ENCODE measurements at places on chromosomes 1 and 21.

- DNase-seq: no peak
Observed at GRCh38 chr1:66357478-66358197, 176.3 kb upstream of the SGIP1 start.

GRCh38 chr1:41475859-41476567 lies 8.5 kb downstream of the EDN2 start:
- no peak for DNase-seq

DNA sequence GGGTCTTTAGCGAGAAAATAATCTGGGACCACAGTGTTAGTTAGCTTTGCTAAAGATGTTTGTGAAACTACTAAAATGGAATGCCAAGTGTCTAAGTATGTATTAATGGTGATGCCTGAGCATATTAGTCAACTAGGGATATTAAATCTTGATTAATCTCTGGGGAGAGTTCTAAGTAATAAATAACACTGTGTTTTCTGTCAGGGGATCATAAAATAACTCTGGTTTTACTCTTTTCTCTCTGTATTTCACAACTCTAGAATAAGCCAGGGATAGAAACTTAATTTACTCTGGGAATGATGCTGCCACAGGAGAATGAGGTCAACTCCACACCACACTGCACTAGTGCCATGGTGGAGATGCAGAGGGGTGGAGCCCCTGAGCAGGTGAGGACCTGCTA lies 399.2 kb downstream of the PTBP2 start:
- no peak for DNase-seq

GRCh38 chr1:54695221-54695620 lies 20.4 kb upstream of the TTC4 start:
- DNase-seq: no peak

- DNase-seq: no peak
Observed at GRCh38 chr1:222275001-222275728, 272.7 kb downstream of the HHIPL2 start.

DNA sequence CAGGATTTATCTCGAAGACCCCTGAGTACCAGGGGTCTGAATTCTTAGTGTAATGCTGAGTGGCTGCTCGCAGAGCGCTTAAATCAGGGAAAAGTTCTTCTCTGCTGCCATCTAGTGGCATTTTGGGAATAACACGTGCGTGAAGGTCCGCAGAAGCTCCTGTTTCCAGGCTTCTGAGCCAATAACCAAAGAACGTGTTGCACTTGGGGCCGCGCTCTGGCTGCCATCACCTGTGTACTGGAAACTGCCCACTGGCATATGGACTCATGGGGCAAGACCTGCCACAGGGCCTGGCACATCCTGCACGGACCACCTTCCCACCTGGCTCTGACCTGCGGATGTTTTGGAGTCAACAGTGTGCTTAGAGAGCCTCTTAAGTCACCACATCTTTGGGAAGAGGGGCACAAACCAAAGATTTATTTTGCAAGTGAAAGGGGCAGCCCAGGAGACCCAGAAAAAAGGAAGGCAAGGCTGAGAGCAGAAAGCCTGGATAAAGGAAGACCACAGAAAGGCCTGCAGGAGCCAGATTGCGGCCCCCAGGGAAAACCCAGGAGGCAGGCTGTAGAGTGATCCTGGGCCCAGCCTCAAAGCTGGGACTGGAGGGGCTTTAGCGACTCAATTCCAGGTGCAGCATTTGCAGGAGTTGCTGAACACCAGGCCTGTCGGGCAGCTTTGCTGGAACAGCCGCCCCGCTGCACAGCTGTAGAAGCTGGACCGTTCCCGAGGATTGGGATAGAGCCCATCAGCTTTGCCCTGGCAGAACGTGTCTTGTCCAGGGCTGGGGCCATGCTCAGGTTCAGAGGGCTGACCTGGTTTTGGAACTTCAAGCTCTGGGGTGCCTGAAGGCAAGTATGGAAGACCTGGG lies 13.0 kb downstream of the CHIT1 start:
- DNase-seq: peak; percentile 64

DNA sequence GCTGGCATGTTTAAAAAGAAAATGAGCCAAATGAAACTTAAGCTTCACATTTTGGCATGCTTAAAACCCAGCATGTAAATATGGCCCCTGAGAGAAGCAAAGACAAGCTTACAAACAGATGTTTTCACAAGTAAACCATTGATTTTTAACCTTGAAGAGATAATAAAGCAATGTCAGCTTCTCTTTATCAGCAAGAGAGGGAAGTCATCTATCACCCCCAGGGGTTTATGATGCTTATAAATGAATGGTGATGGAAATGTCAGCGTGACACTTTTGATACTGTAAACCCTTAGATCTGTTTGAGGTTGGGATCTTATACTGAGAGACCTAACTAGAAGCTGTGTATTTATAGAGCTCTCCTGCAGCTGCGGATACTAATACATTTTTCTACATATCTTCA lies 471.3 kb downstream of the PLA2G4A start:
- DNase-seq: no peak

GRCh38 chr1:84000954-84001495 lies 2.1 kb upstream of the TTLL7 start:
- DNase-seq: no peak

GRCh38 chr1:159942632-159943277 lies 2.7 kb downstream of the IGSF9 start:
- DNase-seq: no peak

DNA sequence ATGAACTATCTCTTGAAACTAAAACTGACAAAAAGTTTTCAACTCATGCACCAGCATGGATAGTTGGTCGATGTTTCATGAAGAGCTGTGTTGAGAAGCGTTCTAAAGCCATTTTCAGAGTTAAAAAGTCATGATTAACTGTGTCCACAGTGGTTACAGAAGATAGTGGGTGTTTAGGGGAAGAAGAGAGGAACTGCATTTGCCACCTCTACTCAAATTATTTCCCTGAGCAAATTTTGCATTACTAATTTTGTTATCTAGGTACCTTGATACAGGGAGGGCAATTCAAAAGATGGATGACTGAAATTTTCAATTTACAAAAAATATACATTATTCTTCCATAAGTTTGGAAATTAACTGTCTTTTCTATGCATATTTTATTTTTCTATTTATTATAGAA lies 15.5 kb downstream of the SAMSN1 start:
- no peak for DNase-seq

DNA sequence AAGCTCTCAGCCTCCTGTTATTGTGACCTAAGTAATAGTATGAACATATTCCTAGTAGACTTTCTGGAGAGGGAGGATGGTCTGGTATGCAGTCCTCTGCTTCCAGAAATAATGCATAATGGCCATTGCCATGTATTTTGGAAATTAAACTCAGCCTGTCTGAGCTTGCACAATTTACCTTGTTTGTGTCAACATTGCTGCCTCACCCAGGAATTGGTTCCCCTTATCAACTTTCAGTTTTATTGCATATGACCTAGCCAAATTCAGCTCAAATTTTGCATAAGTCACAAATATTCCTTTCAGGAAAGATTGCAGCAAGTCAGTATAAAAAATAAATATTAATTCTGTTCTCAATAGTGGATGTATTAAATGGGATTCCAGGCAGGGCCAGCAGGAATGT lies 101.9 kb upstream of the SLC5A9 start:
- DNase-seq: no peak

GRCh38 chr1:178237121-178237520 lies 143.2 kb downstream of the RASAL2 start:
- no peak for DNase-seq

DNA sequence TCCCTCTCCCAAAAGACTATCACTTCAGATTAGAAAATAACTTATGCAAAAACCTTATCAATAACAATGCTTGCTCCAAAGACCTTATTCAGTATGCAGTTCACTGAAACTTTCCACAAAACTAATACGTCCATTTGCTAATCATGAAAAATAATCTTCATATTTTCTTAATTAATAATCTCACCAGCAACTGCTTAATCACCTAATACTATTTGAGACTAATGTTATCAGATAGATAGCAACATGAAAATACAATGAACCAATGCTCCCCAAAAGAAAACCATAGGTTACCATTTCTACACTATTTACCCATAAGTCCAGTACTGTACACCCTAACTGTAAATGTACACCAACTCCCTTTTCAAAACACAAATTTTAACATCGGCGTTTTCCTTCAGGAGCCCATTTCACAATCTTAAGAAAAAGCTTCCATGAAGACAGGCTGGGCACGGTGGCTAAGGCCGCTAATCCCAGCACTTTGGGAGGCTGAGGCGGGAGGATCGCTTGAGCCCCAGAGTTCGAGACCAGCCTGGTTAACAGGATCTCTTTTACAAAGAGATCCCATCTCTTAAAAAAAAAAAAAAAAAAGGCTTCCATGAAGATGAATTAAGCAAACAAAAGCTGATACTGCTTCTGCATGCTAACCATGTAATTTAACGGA lies 1.7 kb downstream of the GNB1 start:
- DNase-seq: no peak

- DNase-seq: no peak
Observed at GRCh38 chr1:93612510-93612909, 69.1 kb downstream of the BCAR3 start.

DNA sequence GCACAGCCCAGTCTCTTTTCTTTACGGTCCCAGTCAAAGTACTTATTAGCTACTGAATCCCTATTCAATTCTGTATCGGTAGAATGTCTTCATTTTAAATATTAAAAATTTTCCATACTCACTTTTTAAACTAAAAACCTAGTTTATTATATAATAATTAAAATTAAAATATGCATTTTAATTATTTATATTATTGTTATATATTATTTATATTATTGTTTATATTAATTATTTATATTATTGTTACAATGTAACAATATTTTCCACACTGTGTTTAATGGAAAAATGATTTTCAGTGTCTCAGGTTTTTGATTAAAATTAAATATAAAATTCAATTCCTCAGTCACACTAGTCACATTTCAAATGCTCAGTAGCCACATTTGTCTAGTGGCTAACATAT lies 18.2 kb upstream of the PPP2R5A start:
- no peak for DNase-seq

DNA sequence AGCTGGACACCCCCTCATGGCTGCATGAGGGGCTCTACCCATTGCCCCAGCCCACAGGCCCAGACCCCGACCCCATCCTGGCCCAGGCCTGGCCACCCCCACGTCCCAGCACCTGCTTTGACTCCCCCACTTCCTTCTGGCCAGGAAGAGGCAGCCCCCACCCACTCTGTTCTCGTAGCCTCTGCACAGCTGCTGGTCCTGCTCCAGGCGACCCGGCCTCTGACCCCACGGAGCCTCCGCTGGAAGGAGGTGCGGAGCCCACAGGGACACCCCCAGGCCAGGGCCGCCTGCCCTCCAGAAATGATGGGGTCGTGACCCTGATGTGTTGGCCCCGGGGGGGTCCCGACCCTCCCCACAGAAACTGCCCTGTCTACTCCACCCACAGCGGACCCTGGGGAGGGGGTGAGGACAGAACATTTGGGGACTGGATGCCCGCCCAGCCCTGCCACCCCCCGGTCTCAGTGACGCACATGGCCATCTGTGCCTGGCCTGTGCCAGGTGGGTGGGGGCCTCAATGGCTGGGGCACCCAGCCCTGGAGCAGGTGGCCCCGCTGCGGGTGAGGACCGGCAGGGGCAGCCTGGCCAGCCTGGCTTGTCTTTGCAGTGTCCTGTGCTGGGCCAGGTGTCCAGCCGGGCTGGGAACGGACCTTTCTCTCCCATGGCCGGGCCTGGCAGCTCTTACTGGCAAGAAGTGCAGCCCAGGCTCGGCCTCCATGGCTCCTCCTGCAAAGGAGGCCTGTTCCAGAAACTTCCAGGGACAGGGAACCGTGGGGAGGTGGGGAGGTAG lies 78.6 kb downstream of the MORN1 start:
- no peak for DNase-seq

DNA sequence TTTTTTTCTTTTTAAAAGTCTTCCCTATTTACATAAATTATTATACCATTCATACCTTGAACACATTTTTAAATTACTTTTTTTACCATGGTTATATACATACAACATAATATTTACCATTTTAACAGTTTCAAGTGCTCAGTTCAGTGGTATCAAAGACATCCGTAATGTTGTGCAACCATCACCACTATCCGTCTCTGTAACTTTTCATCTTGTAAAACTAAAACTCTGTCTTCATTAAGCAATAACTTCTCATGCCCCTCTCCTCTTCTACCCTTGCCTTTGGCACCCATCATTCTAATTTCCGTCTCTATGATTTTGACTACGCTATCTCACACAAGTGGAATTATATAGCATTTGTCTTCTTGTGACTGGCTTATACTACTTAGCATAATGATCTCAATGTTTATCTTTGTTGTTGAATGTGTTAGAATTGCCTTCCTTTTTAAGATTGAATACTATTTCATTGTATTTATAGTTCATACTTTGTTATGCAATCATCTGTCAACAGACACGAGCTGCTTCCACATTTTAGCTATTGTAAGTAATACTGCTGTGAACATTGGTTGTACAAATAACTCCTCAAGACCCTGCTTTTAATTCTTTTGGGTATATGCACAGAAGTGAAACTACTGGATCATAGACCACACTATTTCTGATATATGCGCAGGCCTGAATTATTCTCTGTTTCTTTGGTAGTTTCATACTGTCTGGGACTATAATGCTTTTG lies 689.5 kb upstream of the NCAM2 start:
- DNase-seq: no peak

GRCh38 chr1:57163789-57164188 lies 198.0 kb upstream of the C8B start:
- DNase-seq: no peak

DNA sequence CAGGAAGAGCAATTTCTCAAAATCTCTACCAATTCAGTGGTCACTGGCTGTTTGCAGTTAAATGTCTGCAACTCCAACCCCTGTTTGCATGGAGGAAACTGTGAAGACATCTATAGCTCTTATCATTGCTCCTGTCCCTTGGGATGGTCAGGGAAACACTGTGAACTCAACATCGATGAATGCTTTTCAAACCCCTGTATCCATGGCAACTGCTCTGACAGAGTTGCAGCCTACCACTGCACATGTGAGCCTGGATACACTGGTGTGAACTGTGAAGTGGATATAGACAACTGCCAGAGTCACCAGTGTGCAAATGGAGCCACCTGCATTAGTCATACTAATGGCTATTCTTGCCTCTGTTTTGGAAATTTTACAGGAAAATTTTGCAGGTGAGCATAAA lies 167.2 kb downstream of the CRB1 start:
- DNase-seq: no peak

DNA sequence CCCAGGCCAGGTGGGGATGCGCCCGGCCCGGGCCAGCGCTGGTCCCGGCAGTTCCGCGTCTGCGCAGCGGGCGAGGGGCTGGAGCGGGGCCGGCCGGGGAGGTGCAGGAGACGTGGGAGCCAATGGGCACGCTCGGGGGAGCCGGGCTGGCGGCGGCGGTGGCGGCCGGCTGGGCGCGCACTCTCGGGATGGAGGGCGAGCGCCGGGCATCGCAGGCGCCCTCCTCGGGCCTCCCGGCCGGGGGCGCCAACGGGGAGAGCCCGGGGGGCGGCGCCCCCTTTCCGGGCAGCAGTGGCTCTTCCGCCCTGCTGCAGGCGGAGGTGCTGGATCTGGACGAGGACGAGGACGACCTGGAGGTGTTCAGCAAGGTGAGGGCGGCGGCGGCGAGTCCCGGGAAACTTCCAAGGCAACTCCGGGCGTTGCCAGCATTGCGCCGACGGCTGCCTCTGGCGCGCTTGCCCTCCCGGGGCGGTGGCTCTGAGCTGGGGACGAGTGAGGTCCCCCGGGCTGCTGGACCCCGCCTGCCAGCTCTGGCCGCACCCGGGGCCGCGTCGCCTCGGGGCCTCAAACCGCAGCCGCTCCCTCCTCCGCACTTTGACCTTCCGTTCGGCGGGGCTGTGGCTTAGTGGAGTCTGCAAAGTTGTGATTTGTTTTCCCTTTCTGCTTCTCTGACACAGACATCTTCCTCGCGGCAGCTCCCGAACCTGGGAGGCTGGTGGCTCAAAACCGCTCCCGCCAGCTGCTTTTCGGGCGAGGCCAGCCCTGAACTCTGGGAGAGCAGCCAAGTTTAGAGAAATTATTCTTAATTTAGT lies at the start of gene SNX7:
TSS of gene SNX7 (plus strand) at position 178 of the 812 bp plus-strand sequence. CDS start at position 189, 11 bp downstream.
- DNase-seq: peak; percentile 34

- DNase-seq: no peak
Observed at GRCh38 chr1:62271134-62271533, 48.1 kb downstream of the KANK4 start.
